Activated CD8-positive, alpha-beta memory T cell treated with anti-CD3 and anti-CD28 coated beads for 4 hours (primary cell): ENCODE measurements at places on chromosomes 1 and 21.

GRCh38 chr1:14113841-14114567 lies 414.0 kb downstream of the PRDM2 start:
- DNase-seq = no peak

DNA sequence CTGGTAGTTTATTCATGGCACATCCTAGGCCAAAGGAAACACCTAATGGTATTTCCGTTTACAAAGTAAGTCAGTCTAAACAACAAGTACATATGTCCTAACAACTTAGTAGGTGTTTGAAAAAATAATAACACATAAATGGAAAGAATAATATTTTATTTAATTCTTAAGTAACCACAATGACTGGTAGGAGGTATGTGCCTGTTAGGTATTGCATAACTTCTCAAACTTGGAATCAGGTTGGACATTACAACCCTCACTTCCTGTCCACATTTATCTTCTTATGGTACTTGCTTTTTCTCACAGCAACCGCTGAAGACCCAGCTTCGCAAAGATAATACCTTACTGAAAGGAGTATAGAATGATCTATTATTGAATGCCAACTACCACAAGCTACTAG lies 64.2 kb downstream of the VPS13D start:
- no peak for DNase-seq

GRCh38 chr1:225845571-225846259 lies 35.8 kb downstream of the EPHX1 start:
- DNase-seq = no peak

DNA sequence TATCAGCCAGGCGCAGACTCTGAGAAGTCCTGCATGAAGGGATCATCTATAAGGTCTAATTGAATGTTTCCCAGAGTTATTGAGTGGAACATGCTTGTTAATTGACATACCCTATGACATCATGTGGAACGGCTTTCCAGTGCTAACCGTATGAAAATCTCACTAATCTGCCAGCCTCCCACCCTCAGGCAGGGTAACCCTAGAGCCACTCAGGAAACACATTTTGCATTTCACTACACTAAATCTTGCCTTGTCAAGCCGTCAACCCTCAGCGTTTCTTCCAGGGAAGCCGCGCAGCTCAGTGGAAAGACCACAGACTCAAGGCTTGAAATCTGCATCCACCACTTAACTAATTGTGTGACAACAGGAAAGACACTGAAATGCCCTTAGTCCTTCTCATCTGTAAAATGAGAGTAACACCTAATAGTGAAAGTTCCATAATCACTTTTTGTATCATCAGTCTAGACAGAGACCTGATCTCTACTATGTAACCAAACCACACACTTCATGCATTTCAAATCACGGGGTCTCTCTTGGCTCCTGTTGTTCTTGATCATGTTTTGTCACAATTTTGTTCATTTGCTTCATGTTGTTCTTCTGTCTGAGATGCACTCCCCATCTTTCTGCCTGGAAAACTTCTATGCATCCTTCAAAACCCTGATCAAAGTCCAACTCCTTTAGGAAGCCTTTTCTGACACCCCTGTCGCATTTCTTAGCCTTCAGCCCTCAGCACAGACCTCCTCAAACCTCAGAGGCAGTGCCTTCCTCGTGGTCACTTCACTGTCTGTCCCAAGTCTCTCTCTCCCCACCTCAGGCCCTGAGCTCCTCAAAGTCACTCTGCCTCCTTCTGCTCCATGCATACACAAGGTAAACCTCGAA lies 246.5 kb downstream of the TOMM20 start:
- no peak for DNase-seq

GRCh38 chr1:209674957-209675564 lies at the start of gene G0S2:
Gene G0S2 (plus strand): TSS chr1:209675412. CDS start chr1:209675685, 273 bp downstream.
- DNase-seq = no peak

DNA sequence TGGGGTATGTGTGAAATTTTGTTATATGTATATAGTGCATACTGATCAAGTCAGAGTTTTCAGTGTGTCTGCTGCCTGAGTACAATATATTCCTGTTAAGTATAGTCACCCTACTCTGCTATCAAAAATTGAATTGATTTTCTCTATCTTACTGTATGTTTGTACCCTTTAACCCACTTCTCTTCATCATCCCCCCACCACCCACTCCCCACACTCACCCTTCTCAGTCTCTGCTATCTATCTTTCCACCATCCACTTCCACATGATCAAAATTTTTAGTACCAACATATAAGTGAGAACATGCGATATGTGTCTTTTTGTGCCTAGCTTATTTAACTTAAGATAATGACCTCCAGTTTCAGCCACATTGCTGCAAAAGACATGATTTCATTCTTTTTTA lies 4.2 kb downstream of the LY9 start:
- no peak for DNase-seq

DNA sequence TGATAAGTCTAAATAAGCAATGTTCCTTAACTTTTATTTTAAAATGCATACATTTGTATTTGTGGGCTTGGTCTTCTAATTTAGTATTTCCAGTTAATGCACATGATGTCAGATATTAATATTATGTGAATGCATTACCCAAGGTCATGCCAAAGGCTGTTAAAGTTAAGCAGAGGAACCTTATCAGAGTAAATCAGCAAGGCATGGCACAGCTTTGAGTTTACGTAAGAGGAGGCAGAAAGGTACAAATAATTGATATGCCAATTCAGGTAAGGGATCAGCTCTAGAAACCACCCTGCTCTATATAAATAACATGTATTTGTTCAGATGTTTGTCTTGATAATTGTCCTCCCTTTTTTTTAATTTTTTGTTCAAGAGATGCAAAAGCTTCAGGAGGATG lies 64.5 kb upstream of the CHRM3 start:
- DNase-seq = no peak

DNA sequence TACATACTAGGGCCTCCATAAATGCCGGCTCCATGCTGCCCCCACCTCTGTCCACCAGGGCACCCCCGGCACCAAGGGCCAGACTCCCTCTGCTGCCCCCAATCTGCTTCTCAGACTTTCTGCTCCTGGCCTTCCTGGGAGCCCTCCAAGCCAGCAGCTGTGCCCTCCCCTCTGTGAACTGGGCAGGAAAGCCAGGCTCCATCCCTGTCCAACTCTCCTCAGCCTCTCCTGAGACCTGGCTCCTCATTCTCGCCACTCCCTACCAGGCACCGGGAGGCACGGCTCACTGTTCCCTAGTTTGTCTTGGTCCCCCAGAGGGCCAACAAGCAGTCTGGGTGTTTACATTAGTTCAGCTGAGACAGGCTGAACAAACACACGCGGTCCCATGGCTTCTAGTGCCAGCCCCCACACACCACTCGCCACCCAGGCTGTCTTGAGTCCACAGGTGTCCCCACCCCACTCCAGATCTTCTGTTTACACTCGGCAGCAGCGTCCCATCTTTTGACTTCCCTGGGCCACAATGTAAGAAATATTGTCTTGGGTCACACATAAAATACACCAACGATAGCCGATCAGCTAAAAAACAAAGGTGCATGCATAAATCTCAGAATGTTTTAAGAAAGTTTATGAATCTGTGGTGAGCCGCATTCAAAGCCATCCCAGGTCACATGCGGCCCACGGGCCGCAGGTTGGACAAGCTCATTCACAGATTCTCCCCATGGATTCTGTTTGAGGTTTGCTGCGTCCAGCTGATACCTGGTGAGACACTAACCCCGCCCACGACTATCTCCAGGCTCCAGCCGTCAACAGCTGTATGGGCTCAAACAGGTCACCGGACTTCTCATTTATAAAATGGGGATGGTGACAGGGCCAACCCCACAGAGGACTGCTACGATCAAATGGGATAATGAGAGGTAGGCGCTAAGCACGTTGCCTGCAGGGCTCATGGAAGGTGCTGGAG lies 29.5 kb upstream of the ECE1 start:
- no peak for DNase-seq

- no peak for DNase-seq
Measured at GRCh38 chr1:31548534-31548906, 27.8 kb upstream of the TINAGL1 start.

DNA sequence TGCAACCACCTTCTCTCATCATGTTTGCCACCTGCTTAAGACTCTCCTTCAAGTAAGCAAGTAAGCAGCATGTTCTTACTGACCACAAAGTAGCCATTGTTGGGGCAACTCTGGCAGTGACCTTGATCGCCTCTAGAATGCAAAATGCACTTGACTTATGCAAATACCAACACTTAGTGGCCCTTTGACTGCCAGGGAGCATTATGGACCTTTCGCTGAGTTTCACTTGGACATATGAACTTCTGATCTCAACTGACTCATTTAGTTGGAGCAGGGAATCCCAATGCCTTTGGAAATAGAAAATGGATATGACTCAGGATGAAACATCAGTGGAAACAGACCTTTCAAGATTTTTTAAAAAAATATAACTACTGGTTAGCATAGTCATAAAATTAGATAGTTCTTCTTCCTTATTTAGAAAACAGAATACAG lies 6.1 kb upstream of the PLA2G5 start:
- no peak for DNase-seq

DNA sequence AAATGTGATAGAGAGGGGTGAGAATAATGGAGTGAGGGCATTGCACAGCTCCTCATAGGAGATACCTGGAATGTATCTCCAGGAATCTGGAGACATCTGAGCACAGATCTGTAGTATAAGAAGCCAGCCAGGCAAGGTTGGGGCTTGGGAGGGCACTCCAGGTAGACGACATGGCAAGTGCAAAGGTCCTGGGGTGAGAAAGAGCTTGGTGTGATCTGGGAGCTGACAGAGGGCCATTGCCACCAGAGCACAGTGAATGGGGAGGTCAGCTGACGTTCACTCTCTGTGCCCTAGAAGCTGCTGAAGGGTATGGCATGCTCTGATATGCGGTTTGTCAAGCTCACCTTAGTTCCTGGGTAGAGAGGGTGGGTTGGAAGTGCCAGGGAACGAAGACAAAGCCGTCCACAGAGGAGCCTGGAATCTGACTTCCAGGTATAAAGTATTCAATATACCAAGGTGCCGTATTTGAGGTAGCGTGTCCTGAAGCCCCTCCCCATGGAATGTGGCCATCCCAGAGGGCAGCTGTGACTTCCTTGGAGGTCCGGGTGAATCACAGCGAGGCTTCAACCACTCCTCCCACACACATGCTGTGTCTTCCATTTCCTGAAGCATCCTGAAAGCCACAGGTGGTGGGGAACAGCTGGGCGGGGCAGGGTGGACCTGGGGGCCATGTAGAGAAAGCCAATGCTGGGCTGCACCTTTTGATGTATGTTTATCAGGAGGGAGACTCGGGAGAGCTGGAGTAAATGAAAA lies 182.7 kb upstream of the KLHDC7A start:
- DNase-seq = no peak

- no peak for DNase-seq
Measured at GRCh38 chr1:230158415-230159291, 91.6 kb downstream of the GALNT2 start.

DNA sequence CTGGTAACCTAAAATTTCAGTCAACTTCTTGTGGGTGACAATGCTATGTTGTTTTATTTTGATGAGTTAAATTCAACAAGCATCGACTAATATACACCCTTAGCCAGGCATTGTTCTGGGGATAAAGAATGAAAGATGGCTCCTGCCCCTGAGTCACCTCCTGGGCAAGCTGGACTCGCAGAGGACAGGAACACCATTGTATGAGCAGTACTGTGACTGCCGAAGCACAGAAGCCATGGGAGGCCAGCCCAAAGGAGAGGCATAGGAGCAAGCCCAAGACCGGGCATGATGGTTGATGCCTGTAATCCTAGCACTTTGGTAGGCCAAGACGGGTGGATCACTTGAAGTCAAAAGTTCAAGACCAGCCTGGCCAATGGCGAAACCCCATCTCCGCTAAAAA lies 555.2 kb downstream of the OMA1 start:
- DNase-seq = no peak

- DNase-seq = no peak
Measured at GRCh38 chr1:54464477-54465146, 58.4 kb upstream of the SSBP3 start.

DNA sequence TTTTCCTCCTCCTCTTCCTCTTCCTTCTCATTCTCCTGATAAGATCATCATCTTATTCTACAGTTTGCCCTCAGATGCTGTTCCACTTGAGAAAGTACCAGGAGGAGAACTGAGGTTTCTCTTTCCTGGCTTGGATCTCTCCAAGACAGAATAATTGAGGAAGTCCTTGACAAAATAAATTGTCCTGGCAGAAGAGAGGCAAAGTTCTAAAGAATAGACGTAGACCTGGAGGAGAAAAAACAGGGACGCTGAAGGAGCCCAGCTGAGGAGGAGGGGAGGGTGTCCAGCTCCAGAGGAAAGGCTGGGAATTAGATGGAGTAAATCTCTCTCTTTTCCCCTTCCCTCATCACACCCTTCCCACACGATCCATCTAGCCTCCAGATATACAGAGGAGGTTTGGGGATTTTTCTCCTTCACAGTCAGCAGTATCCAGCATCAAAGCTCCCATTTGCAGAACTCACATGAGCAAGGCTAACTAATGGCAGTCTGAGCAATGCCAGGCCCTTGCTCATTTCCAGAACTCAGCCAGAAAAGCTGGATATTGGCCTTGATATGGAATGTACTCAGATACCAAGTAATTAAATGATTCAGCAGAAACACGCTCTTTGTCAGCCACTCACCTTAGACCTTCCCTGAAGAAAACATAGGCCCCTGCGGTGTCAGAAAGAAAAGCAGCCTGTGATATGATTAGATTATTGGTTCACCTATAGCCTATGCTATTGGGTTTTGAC lies 5.1 kb upstream of the GNG12 start:
- DNase-seq = no peak

GRCh38 chr1:47460456-47460855 lies 22.6 kb downstream of the FOXD2 start:
- DNase-seq = no peak

DNA sequence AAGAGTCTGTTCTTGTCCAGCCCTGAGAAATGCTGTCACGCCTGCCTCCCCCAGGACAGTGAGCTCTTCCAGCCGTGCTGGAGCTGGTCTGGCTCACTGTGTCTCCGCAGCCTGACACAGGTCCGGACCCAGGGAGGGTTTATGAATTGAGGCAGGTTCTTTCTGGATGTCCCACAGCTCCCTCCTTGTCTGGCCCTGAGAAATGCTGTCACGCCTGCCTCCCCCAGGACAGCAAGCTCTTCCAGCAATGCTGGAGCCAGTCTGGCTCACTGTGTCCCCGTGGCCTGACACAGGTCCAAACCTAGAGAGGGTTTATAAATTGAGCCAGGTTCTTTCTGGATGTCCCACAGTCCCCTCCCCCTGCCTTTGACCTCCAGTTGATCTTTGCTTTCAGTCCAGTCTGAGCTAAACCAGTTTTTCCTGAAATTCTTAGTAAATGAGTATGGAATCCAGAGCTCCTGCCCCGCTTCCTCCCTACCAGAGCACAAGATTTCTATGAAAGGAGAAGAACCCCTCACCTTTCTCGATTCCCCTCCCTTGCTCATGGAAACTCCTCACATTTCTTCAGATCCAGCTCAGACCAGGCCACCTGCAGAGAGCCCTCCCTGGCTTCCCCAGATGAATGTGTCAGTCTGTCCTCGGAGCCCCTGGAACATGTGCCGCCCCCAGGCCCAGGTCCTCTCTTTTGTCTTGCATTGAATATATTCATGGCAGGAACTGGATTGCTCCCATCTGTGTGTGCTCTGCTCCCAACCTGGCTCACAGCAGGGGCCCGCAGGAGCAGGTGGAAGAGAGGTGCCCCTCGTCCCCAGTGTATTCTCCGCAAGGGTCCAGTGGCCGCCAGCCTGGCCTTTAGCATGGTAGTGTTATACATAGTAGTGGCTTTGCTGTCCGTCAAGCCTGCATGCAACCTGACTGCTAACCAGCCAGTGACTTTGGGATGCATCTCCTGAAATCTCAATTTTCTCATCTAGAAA lies 116.3 kb downstream of the EPHB2 start:
- no peak for DNase-seq

- no peak for DNase-seq
Measured at GRCh38 chr1:87336623-87337067, 8.0 kb downstream of the LMO4 start.

- no peak for DNase-seq
Measured at GRCh38 chr1:195954848-195955247, 653.4 kb downstream of the KCNT2 start.

- no peak for DNase-seq
Measured at GRCh38 chr1:30397576-30397975, 325.8 kb downstream of the MATN1 start.
